ENCODE measurements at places on chromosomes 3 and 15. TPM values are rescaled to one million over a fixed set of nuclear protein-coding genes. Genes with fewer than 3 reads are reported as not detected.

- DNase-seq: no peak
Measured at GRCh38 chr3:52440671-52441070, 4.2 kb downstream of the SEMA3G start.

DNA sequence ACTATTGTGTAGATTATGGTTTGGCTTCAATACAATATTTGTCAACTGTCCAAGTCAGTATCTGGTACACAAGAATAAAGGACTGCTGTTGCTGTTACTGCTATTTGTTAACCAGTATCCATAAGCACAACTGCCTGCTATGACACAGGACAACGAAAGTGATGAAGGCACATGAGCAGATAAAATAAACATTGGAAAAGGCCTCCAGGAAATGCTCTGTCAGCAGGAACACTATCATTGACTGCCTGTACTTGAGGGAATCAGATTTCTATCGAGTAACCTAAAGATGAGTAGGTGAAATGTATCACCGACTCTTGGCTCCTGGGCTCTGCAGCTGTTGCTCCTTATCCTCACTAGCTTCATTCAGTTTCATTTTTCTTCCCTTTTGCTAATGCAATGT lies 56.5 kb downstream of the FMN1 start:
- DNase-seq: no peak

DNA sequence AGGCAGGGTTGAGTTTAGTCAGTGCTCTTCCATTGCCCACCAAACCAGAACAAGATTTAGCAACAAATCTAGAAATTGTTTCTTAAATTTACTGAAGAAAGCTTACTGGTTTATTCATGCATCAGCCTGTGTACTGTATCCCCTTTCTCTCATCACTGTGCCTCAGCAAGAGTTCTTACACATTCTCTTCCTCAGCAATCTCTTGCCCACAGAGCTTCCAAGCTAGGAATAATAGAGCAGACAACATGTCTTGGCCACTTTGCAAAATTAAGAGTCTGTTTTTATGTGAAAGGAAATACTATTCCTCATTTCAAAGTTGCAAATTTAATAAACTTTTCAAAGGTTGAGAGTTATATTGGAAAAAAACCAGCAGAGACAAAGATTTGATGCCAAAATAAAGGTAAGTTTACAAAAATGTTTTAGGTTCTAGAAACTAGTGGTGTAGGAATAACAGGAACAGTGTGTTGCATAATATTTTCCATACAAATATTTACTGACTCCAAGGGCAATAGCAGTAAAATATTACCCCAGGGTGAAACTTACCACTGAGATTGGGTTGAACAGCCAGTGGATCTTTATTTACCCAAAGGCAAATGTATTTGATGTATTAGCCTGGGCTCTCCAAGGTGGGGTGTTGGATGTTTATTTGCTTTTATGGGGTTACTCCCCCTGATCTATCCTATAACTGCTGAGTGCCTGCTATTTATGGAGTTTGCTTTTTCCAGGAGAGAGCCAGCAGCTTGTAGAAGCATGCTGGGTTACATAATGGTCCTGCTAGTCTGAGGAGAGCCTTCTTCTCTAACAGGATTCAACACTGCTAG lies 276.7 kb downstream of the ADAMTSL3 start:
- DNase-seq: no peak

- DNase-seq: no peak
Measured at GRCh38 chr3:53999725-54000124, 108.1 kb upstream of the SELENOK start.

DNA sequence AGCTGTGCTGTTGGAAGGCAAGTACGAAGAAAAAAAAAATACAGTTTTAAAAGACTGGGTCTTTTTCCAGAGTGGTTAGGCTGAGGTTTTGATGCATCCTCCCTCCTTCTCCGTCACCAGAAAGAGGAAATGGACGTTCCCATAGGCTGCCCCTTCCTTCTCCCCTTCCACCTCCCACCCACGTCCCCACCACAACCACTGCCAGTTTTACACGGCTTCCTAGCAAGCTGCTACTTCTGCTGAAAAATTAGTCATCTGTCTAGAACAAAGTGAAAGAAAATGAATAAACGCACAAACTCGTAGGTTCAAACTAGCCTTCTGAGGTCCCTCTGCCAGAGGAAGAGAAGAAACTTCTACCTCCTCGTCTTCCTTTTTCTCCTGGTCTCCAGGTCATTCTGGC lies 71.6 kb upstream of the RPL35A start:
- no peak for DNase-seq

- no peak for DNase-seq
Measured at GRCh38 chr3:124117486-124117885, 125.6 kb upstream of the ROPN1 start.

DNA sequence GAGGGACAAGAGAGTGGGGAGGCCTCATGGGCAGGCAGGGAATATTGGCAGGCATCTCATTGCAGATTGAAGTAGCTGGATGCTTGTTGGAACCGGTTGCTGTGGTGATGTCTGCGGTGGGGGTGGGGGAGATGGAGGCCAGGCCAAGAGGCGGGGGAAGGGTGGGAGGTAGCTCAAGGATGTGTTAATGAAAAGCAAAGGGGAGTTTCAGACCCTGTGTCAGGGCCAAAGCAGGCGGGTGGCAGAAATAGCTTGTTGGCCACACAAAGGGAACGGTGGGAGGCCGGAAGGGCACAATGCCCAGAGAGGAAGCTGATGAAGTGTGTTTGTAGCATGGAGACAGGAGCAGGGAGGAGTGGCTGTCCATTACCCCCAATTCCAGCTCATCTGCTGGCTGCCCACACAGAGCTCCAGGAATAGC lies 28.0 kb downstream of the CCDC33 start:
- no peak for DNase-seq

Gene LRRC34
- total RNA-seq: 2.5 TPM

DNA sequence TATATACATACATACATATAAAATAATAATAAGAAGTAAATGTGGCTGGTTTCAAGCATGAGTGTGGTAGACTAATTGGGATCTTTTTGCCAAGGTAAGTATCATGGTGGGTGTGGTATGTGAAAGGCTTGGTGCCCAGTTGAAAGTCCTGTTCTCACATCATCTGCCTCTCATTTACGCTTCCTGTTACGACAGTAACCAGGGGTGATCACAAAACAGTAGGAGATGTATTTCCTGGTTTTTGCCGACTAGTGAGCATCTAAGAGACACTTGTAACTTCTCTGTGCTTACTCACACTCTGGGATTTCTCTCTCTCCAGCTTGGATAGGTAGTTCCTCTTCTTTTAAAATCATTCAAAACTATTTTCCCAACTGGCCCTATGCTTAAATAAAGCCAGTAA lies 1028.3 kb upstream of the NR2F2 start:
- no peak for DNase-seq

DNA sequence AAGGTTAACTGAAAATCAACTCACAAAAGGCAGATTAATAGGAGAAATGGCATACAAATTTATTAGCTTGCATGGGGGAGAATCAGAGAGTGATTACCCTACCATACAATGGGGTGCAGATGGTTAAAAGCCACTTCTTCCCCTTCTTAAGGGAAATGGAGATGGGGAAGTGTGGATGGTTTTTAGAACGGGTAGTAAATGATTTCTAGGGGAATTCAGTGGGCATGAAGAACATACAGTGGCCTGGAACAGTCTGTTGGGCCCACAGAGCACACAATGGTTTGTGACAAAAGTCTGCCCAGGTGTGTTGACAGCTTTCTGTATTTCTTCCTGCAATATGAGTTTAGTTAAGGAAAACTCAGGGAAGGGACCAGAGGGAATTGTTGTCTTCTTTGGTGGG lies 61.0 kb downstream of the C3orf80 start:
- DNase-seq: no peak

DNA sequence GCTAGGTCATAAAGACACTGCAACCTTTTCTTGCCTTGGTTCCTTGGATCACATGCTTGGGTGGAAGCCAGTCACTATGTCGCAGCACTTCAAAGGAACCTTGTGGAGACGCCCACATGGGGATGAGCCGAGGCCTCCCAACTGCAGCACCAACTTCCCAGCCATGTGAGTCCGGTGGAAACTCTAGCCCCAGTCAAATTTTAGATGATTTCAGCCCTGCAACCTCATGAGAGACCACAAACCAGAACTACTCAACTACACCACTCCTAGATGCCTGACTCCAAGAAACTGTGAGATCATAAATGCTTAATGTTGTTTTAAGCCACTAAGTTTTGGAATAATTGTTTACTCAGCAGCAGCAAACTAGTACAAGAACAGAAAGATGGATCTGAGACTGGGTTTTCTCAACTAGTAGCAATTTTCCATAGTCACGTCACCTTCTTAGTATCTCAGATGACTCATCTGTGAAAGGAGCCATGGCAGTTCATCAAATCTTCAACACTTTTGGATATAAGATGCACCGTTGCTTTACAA lies 86.5 kb downstream of the MB21D2 start:
- DNase-seq: no peak

Gene PP2D1
- total RNA-seq: not detected

DNA sequence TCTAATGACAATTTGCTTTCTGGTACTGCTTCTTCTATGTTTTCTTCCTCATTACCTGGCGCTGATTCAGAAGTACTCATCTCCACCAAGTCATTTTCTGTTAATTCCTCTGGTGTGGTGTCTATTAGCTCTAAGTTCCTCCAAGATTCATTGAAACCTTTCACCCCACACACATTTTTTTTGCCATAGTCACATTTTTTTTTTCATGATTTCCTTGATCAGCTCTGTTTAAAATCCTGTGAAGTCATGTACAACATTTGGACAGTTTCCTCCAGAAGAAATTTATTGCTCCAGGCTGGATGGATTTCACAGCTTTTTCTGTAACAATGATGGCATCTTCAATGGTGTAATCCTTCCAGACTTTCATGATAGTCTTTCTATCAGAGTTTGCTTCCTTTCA lies 243.2 kb upstream of the VEPH1 start:
- DNase-seq: no peak

Gene SLMAP
- 66.6 TPM for total RNA-seq

DNA sequence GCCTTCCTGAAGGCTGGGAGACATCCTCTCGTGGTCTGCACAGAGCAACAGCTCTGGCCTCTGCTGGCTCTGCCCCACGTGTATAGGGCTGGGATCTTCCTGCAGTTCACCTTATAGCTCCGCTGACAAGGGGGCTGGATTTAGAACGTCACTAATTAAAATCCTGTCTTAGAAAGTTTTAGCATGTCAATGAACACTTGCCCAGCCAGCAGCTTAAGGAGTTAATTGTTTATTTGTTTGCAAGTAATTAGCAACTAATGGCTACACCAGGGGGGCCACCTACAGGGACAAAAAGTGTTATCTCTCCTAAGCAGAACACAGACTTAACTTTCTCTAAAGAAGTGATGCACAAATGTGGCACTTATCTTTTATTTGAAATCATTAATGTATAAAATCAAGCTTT lies at the start of gene HESX1:
Gene HESX1 (minus strand): TSS at position 84 of the 403 bp plus-strand sequence. CDS start 60 bp downstream, at position 24.
- DNase-seq: no peak

DNA sequence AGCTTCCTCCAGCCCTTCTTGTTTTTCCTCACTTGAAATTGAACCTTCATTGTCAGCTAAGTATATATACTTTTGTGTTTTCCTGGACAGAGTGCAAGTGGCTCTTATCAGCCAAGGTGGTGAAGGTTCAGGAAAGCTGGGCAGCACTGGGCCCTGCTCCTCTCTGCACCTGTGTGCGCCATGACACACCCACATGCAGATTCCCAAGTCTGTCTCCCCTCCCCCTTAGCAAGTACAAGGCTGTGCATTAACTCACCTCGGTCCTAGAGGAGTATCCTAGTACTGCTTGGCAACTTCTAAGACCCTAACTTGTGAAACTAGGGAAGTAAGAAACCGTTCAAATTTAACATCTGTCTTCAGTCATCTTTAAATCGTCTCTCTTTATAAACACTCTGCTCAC lies 85.8 kb downstream of the SLC49A4 start:
- DNase-seq: no peak

DNA sequence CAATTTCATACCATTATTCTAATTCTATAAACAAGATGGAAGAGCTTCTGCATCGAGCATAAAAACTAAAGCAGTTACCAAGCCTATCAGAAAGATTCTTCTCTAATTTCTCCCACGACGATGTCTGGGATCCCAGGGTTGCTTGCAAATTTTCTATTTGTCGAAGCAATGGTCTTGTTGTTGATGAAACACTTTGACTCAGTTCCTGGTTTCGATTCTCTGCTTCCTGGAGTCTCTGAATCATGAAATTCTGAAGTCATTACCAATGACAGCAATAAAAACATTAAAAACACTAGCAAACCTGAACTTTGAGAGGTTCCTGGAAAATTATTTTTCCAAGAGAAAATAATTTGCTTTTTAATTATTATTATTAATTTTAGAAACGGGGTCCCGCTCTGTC lies 18.7 kb downstream of the TMF1 start:
- DNase-seq: no peak

GRCh38 chr3:87053553-87053952 lies 62.6 kb upstream of the VGLL3 start:
- DNase-seq: no peak

DNA sequence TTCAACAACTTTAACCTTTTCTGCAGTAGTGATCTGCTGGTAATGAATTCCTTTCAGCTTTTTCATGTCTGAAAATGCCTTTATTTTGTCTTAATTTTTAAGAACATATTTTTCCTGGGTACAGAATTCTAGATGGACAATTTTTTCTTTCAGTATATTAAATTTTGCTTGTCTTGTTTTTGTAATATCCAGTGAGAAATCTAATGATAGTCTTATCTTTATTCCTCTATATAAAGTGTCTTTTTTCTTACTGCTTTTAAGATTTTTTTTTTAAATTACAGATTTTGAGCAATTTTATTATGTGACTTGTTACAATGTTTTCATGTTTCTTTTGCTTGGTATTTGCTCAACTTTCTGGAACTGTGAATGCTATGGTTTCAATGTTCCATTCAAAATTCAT lies 38.1 kb downstream of the TCF12 start:
- no peak for DNase-seq

GRCh38 chr15:65791335-65792137 lies 557 bp downstream of the DENND4A start:
- DNase-seq: peak; percentile 42

- no peak for DNase-seq
Measured at GRCh38 chr3:56025326-56025725, 442.9 kb downstream of the ERC2 start.

Gene TMC3
- not detected for total RNA-seq

DNA sequence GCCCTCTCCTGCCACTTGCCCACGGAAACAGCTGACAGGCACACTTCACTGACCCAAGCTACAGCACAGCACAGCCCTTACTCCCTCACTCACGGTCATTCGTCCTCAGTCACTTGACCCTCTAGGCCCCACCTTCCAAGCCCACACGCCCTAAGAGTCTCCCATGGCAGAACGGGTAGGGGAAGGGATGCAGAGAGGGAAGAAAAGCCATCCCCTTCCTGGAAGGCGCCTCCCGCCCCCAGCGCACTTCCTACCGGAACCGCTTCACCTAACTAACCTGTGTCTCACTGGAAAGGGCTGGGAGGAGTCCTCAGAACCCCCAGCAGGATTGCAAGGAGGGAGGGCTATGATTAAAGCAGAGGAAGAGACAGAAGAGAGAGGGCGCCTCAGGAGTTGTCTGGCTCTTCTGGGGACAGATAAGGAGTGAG lies 22.9 kb downstream of the EPHB3 start:
- DNase-seq: no peak

DNA sequence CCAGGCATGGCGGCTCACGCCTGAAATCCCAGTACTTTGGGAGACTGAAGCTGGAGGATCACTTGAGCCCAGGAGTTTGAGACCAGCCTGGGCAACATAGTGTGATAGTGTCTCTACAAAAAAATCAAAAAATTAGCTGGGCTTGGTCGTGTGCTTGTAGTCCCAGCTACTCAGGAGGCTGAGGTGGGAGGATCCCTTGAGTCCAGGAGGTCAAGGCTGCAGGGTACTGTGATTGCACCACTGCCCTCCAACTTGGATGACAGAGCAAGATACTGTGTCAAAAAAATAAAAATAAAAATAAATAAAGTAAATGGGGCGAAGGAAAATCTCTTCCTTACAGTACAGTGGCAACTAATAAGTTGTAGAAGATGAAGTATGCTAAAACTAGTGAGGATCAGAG lies 29.6 kb downstream of the LSM3 start:
- no peak for DNase-seq

Gene NMB
- 27.3 TPM for total RNA-seq
